ENCODE measurements at places on chromosomes 1 and 21. TPM values are rescaled to one million over a fixed set of nuclear protein-coding genes. Genes with fewer than 3 reads are reported as not detected.

The CR1L gene
- not detected for total RNA-seq

DNA sequence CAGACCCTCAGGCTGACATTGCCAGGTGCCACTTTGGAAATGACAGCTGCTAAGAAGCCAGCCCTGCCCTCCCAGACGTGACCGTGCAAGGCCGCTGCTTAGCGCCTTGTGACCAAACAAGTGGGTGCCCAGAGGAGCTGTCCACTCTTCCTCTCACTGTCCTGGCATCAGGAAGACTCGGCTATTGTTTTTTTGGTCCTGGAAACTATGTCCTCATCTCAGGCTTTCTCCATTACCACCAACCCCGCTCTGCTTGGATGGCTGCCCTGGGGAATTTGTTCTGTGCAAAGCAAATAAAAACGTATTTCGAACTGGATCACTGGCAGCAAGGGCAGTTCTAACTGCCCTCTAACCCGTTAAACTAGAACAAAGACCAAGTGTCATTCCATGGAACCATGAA, 13.7 kb upstream of the TENT5C start:
- no peak for DNase-seq

- no peak for DNase-seq
Measured at GRCh38 chr1:36992139-36992943, 42.0 kb downstream of the GRIK3 start.

- DNase-seq = no peak
Measured at GRCh38 chr21:21530680-21531079, 532.5 kb downstream of the NCAM2 start.

The PPM1J gene
- total RNA-seq = 0.57 TPM

The ARHGEF19 gene
- 4.3 TPM for total RNA-seq

The CASQ1 gene
- not detected for total RNA-seq

GRCh38 chr1:15714406-15715136, 21.5 kb upstream of the SLC25A34 start:
- DNase-seq = no peak

GRCh38 chr1:155168456-155169210, 4.5 kb downstream of the KRTCAP2 start:
- peak; percentile 7 for DNase-seq

The TTLL7 gene
- not detected for total RNA-seq

GRCh38 chr21:31911138-31911907, 38.5 kb downstream of the HUNK start:
- no peak for DNase-seq

DNA sequence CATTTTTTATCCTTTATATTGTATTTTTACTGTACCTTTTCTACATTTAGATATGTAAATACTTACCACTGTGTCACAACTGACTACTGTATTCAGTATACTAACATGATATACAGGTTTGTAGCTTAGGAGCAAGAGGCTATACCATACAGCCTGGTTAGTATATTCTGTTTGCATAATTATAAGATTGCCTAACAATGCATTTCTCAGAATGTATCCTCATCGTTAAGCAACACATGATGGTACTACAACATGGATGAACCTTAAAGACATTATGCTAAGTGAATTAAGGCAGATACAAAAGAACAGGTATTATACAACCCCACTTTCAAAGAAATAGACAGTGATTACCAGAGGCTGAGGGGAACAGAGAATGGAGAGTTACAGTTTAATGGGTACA, 62.7 kb downstream of the RUSC1 start:
- no peak for DNase-seq

The TCHH gene
- total RNA-seq = not detected

The C1QA gene
- not detected for total RNA-seq

The SLAMF1 gene
- total RNA-seq = 12.8 TPM

The AIRE gene
- not detected for total RNA-seq

DNA sequence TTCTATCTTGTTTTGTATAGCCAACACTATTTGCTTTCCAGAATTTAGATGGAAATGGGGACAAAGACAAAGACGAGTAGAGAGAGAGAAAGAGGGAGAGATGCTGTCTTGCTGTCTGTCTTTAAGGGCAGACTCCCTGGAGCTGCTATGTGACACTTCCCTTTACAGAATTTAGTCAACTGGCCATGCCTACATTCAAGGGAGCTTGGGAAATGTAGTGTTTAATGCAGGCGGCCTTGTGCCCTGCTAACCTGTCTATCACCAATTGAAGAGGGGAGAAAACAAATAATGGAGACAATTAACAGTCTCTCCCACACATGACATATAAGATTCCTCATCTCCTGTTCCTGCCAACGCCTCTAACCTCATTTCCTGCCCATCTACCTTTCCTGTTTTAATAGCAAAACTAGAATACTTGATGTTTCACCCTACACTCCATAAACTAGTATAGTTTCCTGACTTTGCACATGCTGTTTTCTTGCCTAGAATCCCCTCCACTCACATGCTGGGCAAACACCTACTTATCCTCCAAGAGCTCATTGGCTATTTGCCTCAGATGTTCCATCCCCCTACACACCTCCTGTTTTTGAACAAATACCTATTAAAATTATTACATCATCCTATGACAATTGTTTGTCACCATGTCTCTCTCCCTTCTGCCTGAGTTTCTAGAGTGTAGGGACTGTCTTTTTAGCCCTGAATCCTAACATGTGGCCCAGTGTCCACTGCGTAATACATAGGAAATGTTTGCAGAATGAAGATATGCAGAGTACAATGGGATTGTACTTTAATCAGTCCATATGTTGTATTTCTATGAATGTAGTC, 117.2 kb downstream of the SLC25A24 start:
- DNase-seq = peak; percentile 23

DNA sequence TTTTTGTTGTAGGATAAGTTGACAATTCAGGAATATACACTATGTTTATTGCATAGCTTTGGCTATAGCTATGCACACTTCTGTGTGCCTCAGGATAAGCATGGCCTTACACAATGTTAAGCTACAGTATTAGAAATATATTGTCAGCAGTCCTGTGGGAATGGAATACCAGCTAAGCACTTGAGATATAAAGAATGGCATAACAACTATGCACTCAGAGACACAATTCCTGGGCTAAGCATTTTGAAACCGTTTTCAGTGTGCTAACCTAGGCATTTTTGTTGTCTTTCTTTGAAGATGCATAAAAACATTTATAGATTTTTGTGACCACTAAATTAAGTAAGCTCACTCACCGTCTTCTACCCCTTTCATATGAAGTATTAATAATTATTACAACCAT, 46.8 kb downstream of the TMPRSS15 start:
- no peak for DNase-seq

- no peak for DNase-seq
Measured at GRCh38 chr1:160907976-160908375, 23.0 kb upstream of the ITLN1 start.

The DIO1 gene
- total RNA-seq = not detected

The DNASE2B gene
- not detected for total RNA-seq

- DNase-seq = no peak
Measured at GRCh38 chr1:51101976-51102375, at the start of gene C1orf185. Gene C1orf185, plus strand, starts transcription at chr1:51102228. Its CDS starts 6 bp downstream, at chr1:51102234.

The APCS gene
- total RNA-seq = not detected

DNA sequence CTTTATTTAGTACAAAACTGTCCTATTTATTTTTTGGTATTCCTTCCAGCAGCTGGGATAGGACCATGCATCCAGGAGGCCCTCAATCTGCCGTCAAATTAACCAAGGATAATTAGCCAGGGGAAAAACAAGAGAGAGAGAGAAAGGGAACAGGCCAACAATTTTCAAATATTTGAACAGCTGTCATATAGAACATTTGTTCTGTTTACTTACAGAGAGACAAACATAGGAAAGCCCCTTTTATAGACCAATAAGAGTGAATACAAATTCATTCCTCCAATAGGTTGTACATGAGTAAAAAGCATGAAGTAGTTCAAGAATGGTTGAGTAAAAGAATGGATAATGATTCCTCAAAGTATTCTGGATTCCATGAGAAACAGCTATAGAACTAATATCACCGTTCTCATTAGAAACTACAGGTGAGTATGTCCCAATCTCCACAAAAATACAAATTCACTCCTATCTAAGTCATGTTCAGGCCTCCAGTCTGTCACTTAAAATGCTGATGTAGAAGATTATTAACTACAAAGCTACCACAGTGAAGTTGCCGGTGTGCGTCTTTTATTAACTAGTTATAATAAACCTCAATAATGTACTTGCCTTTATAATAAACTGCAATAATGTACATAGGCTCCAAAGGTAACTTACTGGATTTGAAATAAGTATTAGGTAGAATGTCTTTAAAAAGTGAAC, 64.8 kb upstream of the GNG4 start:
- DNase-seq = no peak

The MTARC2 gene
- total RNA-seq = not detected

DNA sequence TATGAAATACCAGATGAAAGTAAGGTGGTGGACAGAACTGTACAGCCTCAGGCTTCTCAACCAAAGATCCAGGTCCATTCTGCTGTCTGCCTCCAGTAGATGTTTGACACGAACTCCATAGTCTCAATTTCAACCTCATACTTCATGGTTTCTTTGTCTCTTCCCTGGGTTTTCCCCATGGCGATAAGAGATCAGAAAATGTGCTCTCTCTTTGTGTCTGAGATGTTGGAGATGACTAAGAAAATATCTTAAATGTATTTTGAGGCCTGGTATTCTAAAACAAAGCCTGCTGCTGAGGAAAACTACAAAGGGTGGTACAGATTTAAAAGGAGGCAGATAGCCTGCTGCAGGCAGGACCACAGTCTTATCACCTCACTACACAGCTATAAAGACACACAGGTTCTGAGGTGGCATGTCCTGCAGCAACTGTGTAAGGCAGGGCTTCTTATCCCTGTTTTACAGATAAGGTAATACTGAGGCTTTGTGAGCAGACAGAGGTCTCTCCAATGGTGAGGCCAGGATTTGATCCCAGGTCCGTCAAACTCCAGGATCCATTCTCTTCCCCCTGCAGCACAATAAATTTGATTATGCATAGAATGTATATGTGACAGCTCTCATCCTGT, 40.0 kb upstream of the CACNA1E start:
- no peak for DNase-seq

GRCh38 chr1:153400244-153400643, 9.4 kb upstream of the S100A8 start:
- no peak for DNase-seq

DNA sequence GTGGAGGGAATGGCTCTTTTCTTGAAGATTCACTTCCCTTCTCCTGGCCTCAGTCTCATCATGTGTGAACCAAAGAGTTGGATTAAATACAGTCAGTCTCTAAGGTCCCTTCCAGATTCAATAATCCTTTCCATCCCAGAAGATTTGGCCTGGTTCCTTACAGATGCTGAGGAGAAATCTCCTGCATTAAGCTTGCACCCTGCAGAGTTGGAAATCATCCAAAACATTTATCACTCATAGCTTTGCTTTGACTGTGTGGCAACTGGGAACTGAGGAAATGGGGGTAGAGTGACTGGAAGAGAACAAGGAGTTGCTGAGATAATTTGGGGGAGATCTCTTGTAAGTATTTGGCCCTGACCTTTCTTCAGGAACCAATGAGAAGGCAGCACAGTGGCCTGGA, 220.5 kb upstream of the SGIP1 start:
- DNase-seq = no peak

DNA sequence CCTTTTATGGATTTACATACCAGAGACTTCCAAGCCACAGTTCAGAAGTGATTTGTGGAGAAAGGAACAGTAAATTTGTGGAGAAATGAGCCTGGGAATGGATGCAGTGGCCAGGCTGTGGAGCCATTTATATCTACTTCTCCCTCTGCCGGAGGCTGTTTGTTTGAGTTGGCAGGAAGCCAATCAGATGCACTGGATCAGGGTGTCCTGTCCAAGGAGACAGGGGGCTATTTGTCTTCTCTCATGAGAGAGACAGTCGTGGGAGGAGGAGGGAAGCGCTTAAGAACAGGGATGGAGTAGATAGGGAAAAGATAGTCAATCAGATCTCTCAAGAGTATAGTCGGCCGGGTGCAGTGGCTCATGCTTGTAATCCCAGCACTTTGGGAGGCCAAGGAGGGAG, 2.8 kb upstream of the HAPLN2 start:
- DNase-seq = no peak

The NTMT2 gene
- total RNA-seq = not detected

DNA sequence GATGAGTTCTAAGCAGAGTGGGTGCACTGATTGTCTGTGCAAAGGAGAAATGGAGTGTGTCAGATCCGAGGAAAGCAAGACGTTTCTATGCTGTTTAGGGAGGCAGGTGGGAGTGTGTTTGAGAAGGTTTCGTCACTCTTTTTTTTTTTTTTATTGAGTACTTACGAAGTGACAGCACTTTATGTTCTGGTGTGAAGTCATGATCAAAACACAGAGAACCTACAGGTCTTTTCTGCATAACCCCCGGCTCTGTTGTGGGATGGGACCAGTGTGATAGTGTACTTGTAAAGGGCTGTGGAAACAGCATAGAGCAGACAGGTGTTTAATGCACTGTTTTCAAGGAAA, 26.7 kb downstream of the MIA3 start:
- no peak for DNase-seq

GRCh38 chr1:21659099-21659923, 9.8 kb downstream of the RAP1GAP start:
- DNase-seq = peak; percentile 84

DNA sequence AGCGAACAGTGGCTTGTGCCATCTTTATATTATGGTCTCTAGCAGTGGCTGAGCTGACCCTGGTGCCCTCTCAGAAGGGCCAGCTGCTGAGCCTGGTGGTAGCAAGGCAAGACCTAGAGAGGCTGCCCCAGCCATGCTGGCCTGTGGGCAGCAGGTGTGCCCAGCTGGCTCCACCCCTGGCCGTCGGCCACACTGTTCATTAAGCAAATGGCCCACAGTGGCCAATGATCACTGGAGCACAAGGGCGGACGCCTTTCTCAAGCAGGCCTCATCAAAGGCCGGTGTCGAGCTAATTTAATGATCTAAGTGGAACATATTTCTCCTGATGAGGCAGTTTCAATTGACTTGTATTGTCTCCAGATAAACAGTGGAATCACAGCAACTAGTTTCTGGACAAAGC, 89.4 kb downstream of the GRIK3 start:
- DNase-seq = no peak

DNA sequence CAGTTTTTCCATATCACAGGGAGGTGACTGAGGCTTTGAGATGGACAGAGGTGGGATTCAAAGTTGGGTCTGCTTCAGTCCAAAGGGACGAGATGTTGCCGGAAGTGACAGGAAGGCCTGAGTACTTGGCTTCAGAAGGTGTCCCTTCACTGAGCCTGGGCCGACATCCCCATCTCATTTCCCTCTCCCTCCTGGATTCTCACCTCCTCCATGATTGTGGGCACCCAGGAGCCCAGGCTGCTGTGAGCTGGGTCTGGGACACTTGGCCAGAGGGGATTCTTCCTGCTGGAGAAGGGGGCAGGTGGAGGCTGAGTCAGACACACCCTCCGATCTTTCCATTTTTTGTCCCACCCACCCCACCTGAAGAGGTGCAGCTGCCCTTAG, 2.8 kb upstream of the MRPS15 start:
- DNase-seq = no peak
